ENCODE measurements at places on chromosomes 5 and 9.

DNA sequence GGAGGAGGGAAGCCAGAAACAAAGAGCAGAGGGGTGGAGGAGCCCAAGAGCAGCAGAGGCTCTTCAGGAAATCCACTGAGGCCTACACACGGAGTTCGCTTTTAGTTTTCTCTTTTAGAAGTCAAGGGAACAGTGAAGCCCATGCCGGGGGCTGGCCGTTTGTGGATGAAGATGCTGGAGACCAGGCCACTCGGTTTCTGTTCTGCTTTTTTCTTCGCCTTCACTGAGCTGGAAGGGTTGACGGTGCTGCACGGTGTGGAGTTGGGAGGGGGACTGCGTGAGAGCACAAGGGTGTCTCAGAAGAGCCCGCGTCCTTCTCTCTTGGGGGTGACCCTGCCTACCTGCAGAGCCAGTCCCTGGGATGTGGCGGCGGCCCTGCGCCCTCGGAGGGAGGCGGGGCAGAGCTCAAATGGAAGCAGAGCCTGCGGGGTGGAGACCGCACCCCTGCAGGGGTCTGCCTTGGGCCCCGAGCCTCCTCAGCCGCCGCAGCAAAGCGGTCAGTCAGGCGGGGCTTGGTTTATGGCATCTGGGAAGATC is 68.5 kb upstream of the CACNA1B start:
- DNase-seq: no peak

DNA sequence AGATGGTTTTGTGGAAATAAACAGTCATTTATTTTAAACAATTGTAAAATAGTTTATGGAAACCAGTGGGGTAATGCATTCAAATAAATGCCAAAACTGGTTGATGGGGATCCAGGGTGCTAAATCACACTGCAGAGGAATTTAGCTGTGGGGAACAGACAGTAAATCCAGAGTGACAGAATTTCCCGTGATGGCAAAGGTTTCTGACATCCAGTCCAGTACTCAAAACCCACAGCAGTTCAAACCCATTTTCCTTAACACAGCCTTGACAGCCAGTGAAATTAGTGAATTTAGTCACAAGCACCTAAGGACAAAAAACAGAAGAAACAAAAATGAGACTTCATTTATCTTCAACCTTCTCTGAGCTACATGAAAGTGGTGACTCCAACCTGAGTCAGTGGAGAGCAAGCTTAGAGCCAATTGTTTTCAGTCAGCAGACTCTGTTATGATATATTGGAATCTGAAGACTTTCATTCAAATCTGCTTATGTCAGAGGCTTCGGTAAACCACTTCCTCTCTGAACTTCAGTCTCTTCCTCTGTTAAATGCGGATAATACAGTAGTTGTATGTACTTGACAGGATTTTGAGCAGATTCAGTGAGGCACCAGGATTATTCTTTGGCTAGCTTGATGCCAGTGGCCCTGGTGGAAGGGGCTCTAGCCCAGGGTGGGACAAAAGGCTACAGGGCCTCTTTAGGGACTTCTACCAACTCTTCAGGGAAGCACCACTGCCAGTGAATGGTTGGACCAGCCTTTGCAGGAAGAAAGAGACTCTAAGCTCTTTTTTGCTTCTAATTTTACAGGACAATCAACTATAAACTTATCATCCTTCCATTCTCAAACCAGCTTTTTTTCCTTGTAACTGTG is 185.3 kb downstream of the MAPKAP1 start:
- peak; percentile 54 for DNase-seq

- DNase-seq: no peak
Measured at GRCh38 chr9:77375956-77376532, 198.7 kb downstream of the VPS13A start.

DNA sequence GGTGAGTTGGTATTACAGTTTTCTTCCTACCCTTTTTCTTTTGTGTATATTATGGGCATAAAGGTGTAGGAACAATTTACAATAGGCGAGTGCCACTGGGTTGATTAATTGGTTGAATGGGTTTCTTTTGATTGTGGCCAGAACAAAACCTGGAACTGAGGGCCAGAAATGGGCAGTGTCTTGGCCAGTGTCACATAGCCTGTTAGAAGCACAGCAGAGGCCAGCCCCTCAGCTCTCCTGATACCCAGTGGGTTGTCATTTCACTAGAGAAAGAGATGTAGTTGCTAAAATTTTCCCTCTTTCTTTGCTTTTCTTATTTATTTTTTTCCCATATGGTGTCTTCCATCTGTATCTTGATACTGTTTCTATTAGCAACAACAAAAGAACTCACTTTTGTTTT is 38.8 kb upstream of the SEMA6A start:
- DNase-seq: no peak

DNA sequence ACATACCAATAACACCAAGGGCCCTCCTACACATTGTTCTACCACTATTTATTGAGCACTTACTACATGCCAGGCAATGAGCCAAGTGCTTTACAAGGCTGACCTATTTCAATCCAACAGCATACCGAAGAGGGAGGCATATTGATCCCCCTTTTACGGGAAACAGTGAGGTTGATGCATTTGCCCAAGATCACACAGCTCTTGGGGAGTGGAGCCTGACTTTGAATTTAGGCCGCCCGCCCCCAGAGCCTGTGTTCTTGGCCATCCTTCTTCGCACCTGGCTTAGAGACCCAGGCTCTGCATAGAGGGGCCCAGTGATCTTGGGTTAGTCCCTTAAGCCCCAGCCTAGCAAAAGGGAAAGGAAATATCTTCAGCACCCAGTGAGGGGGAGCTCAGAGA is 158.1 kb upstream of the IER5L start:
- no peak for DNase-seq

DNA sequence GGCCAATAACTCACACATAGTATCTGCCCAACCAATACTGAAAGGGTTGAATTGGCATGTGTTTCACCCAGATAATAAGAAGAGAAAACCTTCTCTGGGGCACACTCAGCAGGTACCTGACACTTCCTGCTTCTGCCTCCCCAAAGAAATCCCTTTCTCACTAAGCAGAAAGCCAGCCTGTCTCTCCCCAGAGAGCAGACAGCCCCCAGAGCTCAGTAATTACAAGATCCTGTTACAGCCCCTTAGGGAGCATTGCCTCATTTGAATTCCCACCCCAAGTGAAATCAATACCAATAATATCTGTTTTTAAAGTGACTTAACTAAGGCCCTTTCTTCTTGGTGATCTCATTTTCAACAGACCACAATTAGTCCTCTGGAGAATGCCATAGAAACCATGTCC is 38.5 kb upstream of the FOXI1 start:
- DNase-seq: no peak

DNA sequence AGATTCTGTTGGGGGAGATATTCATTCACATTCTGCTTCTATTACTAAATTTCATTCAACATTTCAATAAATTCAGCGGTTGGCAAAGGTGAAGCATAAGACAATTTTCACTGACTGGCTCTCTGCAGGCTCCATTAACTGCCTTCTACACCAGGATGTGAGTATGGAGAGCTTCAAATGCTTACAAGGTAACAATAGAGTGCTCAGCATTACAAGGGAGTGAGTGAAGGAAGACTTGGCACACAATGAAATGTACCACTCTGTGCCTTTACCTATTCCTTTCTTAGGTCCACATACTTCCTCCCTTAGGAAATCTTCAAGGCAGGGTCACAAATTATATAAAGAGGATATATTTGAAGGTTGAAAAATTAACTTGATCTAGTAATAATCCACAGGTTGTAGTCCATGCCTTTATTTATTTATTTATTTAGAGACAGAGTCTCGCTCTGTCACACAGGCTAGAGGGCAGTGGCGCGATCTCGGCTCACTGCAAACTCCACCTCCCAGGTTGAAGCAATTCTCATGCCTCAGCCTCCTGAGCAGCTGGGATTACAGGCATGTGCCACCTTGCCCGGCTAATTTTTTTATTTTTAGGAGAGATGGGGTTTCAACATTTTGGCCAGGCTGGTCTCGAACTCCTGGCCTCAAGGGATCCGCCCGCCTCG is 76.6 kb upstream of the FAM169A start:
- DNase-seq: no peak

GRCh38 chr5:6715758-6716628 is 2.8 kb downstream of the TENT4A start:
- DNase-seq: no peak

GRCh38 chr9:127991757-127992274 is 11.0 kb upstream of the EEIG1 start:
- no peak for DNase-seq

DNA sequence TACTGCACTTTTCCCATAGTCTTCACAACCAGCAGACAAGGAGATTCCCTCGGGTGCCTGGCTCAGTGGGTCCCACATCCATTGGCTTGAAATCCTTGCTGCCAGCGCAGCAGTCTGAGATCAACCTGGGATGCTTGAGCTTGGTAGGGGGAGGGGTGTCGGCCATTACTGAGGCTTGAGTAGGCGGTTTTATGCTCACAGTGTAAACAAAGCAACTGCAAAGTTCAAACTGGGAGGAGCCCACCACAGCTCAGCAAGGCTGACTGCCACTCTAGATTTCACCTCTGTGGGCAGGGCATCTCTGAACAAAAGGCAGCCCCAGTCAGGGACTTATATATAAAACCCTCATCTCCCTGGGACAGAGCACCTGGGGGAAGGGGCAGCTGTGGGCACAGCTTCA is 512.3 kb upstream of the MPDZ start:
- DNase-seq: no peak

GRCh38 chr9:98811051-98811650 is 3.7 kb downstream of the GALNT12 start:
- no peak for DNase-seq

GRCh38 chr9:22041775-22042174 is 32.7 kb upstream of the CDKN2B start:
- no peak for DNase-seq

DNA sequence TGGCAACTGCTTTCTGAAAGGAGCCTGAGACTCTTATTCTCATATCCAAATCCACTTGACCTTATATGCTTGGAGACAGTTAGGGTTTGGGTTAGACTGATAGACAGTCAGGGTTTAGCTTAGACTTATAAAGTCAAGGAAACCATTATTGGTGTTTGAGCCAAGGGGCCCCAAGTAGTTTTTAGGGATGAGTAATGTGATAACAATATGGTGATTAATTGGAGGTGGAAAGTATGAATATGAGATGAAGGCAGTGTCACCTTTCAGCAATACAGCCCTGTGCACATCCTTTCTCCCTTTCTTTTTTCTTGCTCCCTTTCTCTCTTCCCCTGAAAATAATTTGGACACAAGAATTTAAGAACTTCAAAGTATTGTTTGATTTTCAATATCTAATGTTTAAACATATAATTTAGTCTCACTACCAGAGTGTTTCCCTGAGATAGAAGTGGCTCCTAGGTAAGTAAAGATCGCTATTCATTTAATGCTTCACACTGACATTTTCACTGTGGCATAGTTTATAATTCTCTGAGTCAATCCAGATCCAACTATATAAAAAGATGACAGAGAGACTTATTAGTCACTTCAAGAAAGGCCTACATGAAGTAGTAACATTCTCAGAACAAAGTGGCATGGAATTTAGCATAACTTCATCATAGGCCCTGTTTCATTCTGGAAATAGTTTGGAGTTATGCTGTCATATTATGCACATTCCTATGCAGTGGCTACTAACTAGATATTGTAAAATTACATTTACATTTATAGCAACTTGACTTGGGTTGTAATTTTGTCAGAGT is 200.8 kb downstream of the CHSY3 start:
- no peak for DNase-seq

DNA sequence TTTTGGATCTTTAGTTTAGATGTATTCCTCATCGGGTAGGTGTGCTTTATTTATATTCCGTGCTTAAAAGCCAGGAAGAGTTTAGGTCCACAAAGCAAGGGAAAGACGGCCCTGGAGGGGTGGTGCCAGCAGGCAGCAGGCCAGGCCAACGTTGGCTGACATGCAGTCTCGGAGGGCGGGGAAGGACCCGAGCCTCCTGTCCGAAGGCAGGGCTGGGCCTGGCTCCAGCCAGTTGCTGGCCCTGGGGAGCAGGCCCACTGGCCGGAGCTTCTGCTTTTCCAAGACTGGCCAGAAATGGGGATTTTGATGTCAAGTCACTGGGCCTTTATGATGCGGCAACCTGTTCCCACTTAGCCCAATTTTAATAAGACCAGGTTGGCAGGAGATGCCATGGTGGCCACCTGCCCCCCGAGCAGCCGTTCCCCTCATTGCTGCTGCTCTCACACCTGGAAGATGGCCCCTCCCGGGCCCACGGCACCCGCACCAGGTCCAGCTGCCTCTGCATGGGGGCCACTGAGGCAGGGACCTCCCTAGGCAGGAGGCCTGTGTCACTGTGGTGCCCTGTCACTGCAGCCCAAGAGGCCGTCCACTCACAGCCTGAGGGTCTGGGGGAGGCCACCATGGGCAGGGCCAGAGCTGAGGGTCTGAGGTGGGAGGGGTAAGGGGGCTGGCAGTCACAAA is 23.2 kb downstream of the LPCAT1 start:
- no peak for DNase-seq

DNA sequence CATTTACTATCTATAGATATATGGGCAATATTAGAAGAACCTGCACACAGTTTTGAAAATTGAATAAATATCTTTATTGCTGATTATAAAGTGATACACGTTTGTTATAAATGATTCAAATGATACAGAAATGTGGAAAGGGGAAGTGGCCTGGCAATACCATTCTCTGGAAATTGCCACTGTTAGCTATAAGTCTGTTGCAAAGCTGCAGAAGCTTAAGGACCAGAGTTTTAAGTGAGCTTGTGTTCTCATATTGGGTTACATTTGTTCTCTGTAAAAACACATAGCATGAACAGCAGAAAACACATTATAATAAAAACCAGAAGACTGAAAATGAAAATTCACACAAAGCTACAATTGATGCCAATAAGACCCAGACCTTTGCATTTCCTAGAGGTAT is 59.6 kb downstream of the RASGRF2 start:
- DNase-seq: no peak

DNA sequence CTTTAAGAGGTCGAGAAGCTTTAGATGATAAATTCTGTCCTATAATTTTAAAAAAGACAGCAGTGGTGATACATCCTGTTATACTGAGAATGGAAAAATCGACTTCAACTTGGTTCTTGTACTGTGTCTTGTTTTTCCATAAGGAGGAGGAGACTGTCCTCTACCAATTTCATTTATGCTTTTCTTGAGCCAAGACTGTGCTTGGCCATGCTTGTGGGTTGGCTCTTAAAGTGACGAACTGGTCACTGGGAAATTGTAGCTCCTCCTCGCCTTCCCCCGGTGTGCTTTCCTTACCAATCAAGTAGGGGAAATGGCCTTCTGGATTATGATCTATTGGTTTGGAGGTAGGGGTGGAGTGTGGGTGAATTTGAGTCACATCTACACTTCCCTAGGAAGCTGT is 67.1 kb upstream of the HSPB3 start:
- DNase-seq: no peak

DNA sequence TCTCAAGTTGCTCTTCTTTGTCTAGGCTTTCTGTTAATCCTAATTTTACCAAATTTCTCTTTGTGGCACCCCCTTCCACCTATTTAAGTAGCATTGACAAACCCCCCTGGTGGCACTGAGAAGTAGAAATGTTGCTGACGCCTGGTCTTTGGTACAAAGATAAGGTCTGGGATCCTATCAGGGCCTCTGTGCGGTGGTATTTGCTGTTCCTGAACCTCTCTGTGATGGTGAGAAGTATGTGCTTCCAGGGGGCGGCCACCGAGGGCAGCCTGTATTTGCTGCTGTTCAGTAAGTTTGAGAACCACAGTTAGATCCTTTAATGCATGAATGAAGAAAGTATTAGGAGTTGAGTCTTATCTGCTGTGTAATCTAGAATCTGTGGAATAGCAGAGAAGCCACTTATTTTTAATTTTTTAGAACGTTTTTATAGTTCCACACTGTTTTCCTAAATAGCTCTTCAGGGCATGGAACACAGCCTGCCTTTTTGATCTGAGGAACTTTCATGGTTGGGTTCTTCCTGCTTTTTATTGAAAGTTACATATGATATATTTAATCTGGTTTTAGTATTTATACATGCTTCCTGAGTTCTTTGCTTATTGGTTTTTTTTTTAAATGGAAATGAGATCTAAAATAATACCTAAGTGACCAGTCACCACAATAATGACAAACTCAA is 124.2 kb downstream of the TRIO start:
- no peak for DNase-seq

Measured in stimulated activated CD4-positive, alpha-beta T cell treated with anti-CD3 and anti-CD28 coated beads, Interleukin-15, amount 100 ng/mL, for 24 hours (primary cell).